T-helper 17 cell (primary cell): ENCODE measurements at places on chromosomes 6 and 20.

DNA sequence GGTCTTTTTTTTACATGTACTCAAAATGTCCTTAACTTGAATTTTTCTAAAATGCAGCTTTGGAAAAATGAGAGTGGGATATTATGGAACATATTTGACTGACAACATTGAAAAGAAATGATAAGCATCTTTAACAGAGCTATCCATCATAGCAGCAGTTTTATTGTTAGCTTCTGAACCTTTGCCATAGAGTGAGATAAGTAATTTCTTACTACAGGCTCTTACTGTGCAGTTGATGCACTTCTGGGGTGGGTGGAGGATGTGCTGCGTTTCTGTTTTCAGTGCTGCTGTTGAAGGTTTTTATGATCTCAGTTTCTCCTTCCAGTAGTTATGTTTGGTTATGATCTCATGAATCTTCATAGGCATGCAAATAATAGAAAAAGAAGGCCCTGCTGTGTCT, 267.0 kb downstream of the TMEM242 start:
- H3K27me3 ChIP-seq = no peaks in the 10 kb centered on the region
- no peaks in the 10 kb centered on the region for H3K36me3 ChIP-seq
- H3K27ac ChIP-seq = peak overlapping the region; percentile 95
- peaks cover 30% of the 10 kb centered on the region for H3K4me1 ChIP-seq
- H3K4me3 ChIP-seq = peak overlapping the region; percentile 39
- no peak for DNase-seq

- H3K4me3 ChIP-seq = no peak overlapping the region
- no peaks in the 10 kb centered on the region for H3K36me3 ChIP-seq
- H3K27me3 ChIP-seq = no peaks in the 10 kb centered on the region
- H3K27ac ChIP-seq = no peak overlapping the region
- peaks cover 14% of the 10 kb centered on the region for H3K4me1 ChIP-seq
- no peak for DNase-seq
Observed at GRCh38 chr20:40982415-40983145, 46.0 kb upstream of the TOP1 start.

GRCh38 chr20:57672164-57672563, 37.7 kb downstream of the PMEPA1 start:
- DNase-seq = no peak
- H3K4me1 ChIP-seq = peaks cover 10% of the 10 kb centered on the region
- no peaks in the 10 kb centered on the region for H3K36me3 ChIP-seq
- peaks cover 14% of the 10 kb centered on the region for H3K27me3 ChIP-seq
- no peak overlapping the region for H3K27ac ChIP-seq
- no peak overlapping the region for H3K4me3 ChIP-seq

DNA sequence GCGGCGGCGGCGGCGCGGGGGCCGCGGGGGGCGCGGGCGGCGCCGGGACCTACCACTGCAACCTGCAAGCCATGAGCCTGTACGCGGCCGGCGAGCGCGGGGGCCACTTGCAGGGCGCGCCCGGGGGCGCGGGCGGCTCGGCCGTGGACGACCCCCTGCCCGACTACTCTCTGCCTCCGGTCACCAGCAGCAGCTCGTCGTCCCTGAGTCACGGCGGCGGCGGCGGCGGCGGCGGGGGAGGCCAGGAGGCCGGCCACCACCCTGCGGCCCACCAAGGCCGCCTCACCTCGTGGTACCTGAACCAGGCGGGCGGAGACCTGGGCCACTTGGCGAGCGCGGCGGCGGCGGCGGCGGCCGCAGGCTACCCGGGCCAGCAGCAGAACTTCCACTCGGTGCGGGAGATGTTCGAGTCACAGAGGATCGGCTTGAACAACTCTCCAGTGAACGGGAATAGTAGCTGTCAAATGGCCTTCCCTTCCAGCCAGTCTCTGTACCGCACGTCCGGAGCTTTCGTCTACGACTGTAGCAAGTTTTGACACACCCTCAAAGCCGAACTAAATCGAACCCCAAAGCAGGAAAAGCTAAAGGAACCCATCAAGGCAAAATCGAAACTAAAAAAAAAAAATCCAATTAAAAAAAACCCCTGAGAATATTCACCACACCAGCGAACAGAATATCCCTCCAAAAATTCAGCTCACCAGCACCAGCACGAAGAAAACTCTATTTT, 2.0 kb downstream of the FOXC1 start:
- H3K4me1 ChIP-seq = peaks cover 26% of the 10 kb centered on the region
- peaks cover 6% of the 10 kb centered on the region for H3K36me3 ChIP-seq
- H3K4me3 ChIP-seq = peak overlapping the region; percentile 75
- H3K27me3 ChIP-seq = peaks cover 47% of the 10 kb centered on the region

DNA sequence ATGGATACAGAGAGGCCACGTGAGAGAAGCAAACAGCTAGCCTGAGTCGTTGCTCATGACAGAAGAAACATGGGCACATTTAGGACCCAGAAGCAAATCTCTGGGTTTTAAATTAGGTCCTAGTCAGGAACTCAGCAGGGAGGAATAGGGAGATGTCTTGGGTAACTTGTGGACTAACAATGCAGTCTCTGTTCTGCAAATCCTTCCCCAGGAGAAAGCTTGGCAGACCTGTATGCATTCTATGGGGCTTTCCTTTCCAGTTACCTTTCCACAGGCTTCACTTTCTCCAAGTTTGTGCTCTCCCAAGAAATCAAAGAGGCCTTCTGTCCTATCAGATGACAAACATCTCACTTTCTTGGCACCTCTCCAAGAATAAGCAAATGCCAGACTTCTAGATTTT, 47.2 kb upstream of the PLCB4 start:
- H3K27ac ChIP-seq = no peak overlapping the region
- no peak for DNase-seq
- no peak overlapping the region for H3K4me3 ChIP-seq
- H3K4me1 ChIP-seq = no peaks in the 10 kb centered on the region
